Calu3 (cell line): ENCODE measurements at places on chromosomes 2 and 18. TPM values are rescaled to one million over a fixed set of nuclear protein-coding genes. Genes with fewer than 3 reads are reported as not detected.

GRCh38 chr18:42635378-42636048, 480.0 kb downstream of the RIT2 start:
- H3K4me3 ChIP-seq = no peak overlapping the region
- no peak overlapping the region for H3K27ac ChIP-seq
- H3K36me3 ChIP-seq = no peaks in the 10 kb centered on the region
- H3K4me1 ChIP-seq = no peaks in the 10 kb centered on the region

DNA sequence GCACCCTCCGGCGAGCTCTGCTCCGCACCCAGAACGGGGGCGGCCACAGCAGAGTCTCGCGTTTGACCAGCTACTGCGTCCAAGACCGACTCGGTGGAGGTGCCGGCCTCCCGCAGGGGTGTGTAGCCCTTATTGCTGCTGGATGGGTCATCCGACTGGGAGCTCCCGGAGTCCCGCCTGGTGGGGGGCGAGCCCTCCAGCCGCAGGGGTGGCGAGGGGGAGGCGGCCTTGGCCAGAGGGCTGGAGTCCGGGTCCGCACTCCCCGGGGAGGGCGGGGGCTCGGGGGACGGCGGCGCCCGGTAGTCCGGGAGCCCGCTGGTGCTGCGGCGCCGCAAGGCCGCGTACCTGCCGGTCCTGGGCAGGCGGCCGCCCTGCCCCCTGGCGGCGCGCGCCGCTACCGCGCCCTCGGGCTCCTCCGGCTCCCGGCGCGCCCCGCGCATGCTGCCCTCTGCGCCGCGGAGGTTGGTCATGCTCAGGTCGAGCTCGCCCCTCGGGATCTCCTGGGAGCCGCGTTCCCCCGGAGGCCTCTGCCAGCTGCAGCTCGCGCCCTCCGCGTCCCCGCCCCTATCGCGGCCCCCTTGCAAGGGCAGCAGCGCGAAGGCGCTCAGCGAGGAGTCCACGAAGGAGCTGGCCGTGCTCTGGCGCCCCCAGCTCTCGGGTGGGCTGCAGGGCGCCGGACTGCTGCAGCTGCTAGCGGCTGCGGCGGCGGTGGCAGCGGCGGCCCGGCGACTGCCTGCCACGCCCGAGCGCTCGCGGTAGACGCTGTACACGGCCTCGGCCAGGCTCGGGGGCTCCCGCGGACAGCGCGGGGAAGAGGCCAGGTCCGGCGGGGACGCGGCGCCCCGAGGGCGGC, 4.8 kb downstream of the TMEM200C start:
- no peak overlapping the region for H3K4me3 ChIP-seq
- H3K4me1 ChIP-seq = no peaks in the 10 kb centered on the region
- DNase-seq = no peak
- no peaks in the 10 kb centered on the region for H3K36me3 ChIP-seq
- no peaks in the 10 kb centered on the region for H3K27me3 ChIP-seq

Gene ST8SIA3
- total RNA-seq = not detected in 2 replicates

- no peaks in the 10 kb centered on the region for H3K36me3 ChIP-seq
- no peak overlapping the region for H3K4me3 ChIP-seq
- H3K27me3 ChIP-seq = no peaks in the 10 kb centered on the region
- H3K27ac ChIP-seq = no peak overlapping the region
- DNase-seq = no peak
These were observed 57.9 kb downstream of the SCN7A start for GRCh38 chr2:166436189-166436588.

GRCh38 chr2:205757271-205757670, 75.0 kb downstream of the NRP2 start:
- no peak overlapping the region for H3K27ac ChIP-seq
- DNase-seq = no peak
- H3K36me3 ChIP-seq = peaks cover 10% of the 10 kb centered on the region
- H3K27me3 ChIP-seq = no peaks in the 10 kb centered on the region
- H3K4me3 ChIP-seq = no peak overlapping the region

Gene C1GALT1C1L
- 1.3 and 1.5 TPM in 2 replicates for total RNA-seq

Gene CCDC85A
- 2.6 and 3.0 TPM in 2 replicates for total RNA-seq

Gene GPR155
- 1.4 and 2.1 TPM in 2 replicates for total RNA-seq

- H3K36me3 ChIP-seq = no peaks in the 10 kb centered on the region
- no peaks in the 10 kb centered on the region for H3K27me3 ChIP-seq
- no peak overlapping the region for H3K4me3 ChIP-seq
- DNase-seq = no peak
- H3K27ac ChIP-seq = no peak overlapping the region
- no peaks in the 10 kb centered on the region for H3K4me1 ChIP-seq
These were observed 72.1 kb downstream of the COL3A1 start for GRCh38 chr2:189046320-189046719.

Gene SKOR2
- total RNA-seq = not detected in 2 replicates

Gene CYP27A1
- 11.8 and 12.2 TPM in 2 replicates for total RNA-seq

- no peak for DNase-seq
- H3K4me3 ChIP-seq = no peak overlapping the region
- H3K36me3 ChIP-seq = peaks cover 5% of the 10 kb centered on the region
- peaks cover 6% of the 10 kb centered on the region for H3K4me1 ChIP-seq
These were observed 107.8 kb downstream of the MGAT5 start for GRCh38 chr2:134361648-134362047.

DNA sequence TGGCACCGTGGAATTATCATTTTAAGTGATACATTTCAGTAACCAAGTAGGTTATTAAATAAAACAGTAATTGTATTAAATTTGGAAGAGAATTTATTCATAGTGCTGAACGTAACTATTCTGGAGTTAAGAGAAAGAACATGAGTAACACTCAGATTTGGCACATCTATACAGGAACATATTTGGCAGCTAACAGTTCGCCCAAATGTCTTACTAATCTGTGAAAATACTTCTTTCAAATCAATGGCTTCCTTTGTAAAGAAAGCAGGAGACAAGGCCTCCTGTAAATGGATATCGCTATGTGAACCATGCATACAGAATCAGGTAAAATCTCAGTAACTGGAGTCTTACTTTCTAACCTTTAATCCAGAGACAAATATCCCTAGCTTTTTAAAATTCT, 64.4 kb downstream of the ZNF516 start:
- peaks cover 26% of the 10 kb centered on the region for H3K36me3 ChIP-seq
- no peaks in the 10 kb centered on the region for H3K27me3 ChIP-seq

Gene BOK
- total RNA-seq = 30.1 and 35.0 TPM in 2 replicates

Gene SGPP2
- total RNA-seq = 48.8 and 56.9 TPM in 2 replicates

- no peaks in the 10 kb centered on the region for H3K4me1 ChIP-seq
- H3K27me3 ChIP-seq = no peaks in the 10 kb centered on the region
- no peak overlapping the region for H3K27ac ChIP-seq
- H3K4me3 ChIP-seq = no peak overlapping the region
These were observed 207.1 kb downstream of the TDRD15 start for GRCh38 chr2:21330786-21331391.

Gene KIF1A
- total RNA-seq = 280 and 298 TPM in 2 replicates

- no peaks in the 10 kb centered on the region for H3K36me3 ChIP-seq
- H3K27ac ChIP-seq = no peak overlapping the region
- peaks cover 25% of the 10 kb centered on the region for H3K27me3 ChIP-seq
- peak; percentile 9 for DNase-seq
- no peaks in the 10 kb centered on the region for H3K4me1 ChIP-seq
- H3K4me3 ChIP-seq = no peak overlapping the region
These were observed 15.3 kb downstream of the CROCC2 start for GRCh38 chr2:240921311-240921994.

- peaks cover 27% of the 10 kb centered on the region for H3K27me3 ChIP-seq
- H3K27ac ChIP-seq = no peak overlapping the region
- no peak overlapping the region for H3K4me3 ChIP-seq
- no peaks in the 10 kb centered on the region for H3K36me3 ChIP-seq
These were observed 14.1 kb downstream of the ADD2 start for GRCh38 chr2:70753902-70754301.

- DNase-seq = no peak
- H3K36me3 ChIP-seq = no peaks in the 10 kb centered on the region
- peaks cover 34% of the 10 kb centered on the region for H3K27me3 ChIP-seq
- H3K4me3 ChIP-seq = no peak overlapping the region
- H3K4me1 ChIP-seq = peaks cover 8% of the 10 kb centered on the region
- H3K27ac ChIP-seq = no peak overlapping the region
These were observed 16.5 kb downstream of the DOK1 start for GRCh38 chr2:74571058-74571457.

- no peak overlapping the region for H3K4me3 ChIP-seq
- H3K27me3 ChIP-seq = peaks cover 83% of the 10 kb centered on the region
- H3K27ac ChIP-seq = no peak overlapping the region
- H3K36me3 ChIP-seq = no peaks in the 10 kb centered on the region
These were observed 146.7 kb downstream of the TSN start for GRCh38 chr2:121902171-121902591.

DNA sequence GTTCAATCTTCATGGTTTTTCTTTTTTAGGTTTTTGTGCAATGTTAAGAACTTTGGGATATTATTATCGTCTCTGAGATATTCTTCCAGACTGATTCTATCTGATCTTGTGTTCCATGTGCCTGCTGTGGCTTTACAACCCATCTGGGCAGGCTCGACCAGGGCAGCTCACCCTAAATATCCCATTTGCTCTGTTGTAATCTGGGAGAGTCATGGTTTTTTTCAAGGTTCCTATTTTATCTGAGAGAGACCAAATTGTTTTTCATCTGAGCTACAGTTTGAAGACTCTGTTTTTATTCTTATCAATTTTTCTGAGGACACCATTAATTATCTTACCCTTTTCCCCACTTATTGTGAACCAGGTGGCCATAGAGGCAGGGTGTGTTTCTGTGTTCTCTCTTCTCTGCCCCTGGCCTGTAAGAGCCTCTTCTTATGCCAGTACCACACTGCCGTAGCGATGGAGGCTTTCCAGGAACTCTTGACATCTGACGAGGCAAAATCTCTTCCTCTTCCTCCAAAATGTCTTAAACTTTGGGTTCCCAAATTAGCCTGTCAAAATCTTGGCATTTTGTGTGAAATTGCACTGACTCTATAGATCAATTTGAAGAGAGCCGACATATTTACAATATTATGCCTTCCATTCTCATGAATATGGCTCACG, 3.1 kb downstream of the SP140L start:
- DNase-seq = no peak
- no peak overlapping the region for H3K27ac ChIP-seq
- no peaks in the 10 kb centered on the region for H3K27me3 ChIP-seq
- H3K4me3 ChIP-seq = no peak overlapping the region

DNA sequence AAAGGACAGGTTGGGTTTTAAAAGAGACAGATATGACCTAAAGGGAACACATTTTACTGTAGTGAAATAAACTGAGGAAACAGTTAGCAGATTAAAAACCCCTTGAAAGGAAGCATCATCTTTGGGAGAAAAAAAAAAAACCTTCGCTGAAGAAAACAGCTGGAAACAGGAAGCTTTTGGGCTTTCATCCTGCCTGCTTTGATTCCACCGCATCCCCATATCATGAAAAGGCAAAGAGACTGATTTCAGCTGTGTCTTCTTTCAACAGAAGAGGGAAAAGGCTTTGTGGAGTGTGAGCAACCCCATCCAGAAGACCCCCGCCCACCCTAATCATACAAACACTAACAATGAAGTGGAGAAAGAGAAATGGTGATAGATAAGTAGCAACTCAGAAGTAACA, 86.4 kb downstream of the TCF4 start:
- no peaks in the 10 kb centered on the region for H3K4me1 ChIP-seq
- no peaks in the 10 kb centered on the region for H3K27me3 ChIP-seq
- DNase-seq = no peak
- no peak overlapping the region for H3K4me3 ChIP-seq
- H3K36me3 ChIP-seq = no peaks in the 10 kb centered on the region

- H3K27me3 ChIP-seq = peaks cover 50% of the 10 kb centered on the region
- no peaks in the 10 kb centered on the region for H3K4me1 ChIP-seq
- no peak overlapping the region for H3K27ac ChIP-seq
- no peak for DNase-seq
- no peaks in the 10 kb centered on the region for H3K36me3 ChIP-seq
- H3K4me3 ChIP-seq = no peak overlapping the region
These were observed 94.0 kb downstream of the MCFD2 start for GRCh38 chr2:46821600-46821999.

DNA sequence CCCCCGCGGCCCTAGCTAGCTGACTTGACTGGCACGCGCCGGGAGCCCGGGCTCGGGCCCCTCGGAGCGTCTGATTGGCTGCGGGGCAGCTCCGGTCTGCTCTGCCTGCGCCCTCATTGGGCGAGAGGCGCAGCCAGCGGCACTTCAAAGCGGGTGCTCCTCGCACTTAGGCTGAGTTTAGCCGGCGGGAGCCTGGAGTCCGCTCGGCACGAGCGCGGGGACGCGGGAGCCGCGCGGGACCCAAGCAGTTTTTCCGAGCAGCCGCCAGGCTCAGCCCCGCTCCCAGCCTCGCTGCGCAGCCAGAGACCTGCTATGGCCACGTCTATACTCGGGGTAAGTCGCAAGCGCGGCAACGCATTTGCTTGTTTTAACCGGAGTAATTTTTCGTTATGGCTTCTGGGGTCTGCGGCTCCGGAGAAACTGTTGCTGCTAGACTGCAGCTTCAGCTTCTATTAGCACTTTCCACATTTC, at the start of gene SP9:
TSS of gene SP9 (plus strand) at position 174 of the 471 bp plus-strand sequence. CDS start at position 313, 139 bp downstream.
- H3K27ac ChIP-seq = no peak within 1 kb of the TSS
- H3K27me3 ChIP-seq = peaks cover 100% of the 10 kb centered on the region
- peak within 1 kb of the TSS; percentile 77 for H3K4me3 ChIP-seq
- peaks cover 36% of the 10 kb centered on the region for H3K4me1 ChIP-seq

DNA sequence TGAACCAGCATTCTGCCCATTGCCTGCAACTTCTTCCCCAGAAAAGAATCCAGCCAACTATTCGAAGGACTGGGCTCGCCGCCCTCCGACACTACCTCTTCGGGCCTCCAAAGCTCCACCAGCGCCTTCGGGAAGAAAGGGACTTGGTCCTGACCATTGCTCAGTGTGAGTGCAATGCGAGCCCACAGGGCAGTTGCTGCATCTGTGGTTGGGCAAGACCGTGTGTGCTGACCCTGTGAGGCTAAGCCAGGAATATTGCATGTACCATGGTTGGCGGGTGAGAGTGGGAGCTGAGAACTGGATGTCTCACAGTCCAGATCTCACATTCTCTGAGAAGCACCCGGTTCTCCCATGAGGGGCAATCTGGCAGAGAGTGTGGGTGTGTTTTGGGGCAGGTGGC, 16.5 kb downstream of the ELMOD3 start:
- no peak overlapping the region for H3K27ac ChIP-seq
- no peak overlapping the region for H3K4me3 ChIP-seq
- H3K4me1 ChIP-seq = no peaks in the 10 kb centered on the region
- H3K36me3 ChIP-seq = peaks cover 3% of the 10 kb centered on the region
- H3K27me3 ChIP-seq = no peaks in the 10 kb centered on the region
- DNase-seq = no peak

DNA sequence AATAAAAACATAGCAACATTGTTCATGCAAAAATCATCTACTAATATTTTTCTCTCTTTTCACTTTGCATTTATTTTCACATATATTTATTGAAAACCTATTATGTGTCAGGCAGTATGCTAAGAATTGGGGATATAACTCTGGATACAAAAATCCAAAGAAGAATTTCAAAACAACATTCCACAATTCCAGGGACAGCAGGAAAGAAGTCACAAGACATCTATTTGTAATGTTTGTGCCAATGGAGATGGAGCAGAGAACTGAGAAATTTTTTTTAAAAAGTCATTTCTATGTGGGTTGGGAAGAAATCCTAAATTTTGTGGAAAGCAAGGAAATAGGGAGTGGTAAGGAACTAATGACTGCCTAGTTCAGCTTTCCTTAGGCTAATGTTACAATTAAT, 128.6 kb upstream of the TLK1 start:
- DNase-seq = no peak
- H3K27ac ChIP-seq = no peak overlapping the region
- no peaks in the 10 kb centered on the region for H3K36me3 ChIP-seq
